ENCODE measurements at places on chromosomes 11 and 22. TPM values are rescaled to one million over a fixed set of nuclear protein-coding genes. Genes with fewer than 3 reads are reported as not detected.

CHADL gene
- total RNA-seq = 3.2 TPM

- no peaks in the 10 kb centered on the region for H3K27me3 ChIP-seq
- DNase-seq = peak; percentile 9
- H3K4me3 ChIP-seq = peak overlapping the region; percentile 32
- H3K4me1 ChIP-seq = peaks cover 3% of the 10 kb centered on the region
- no peak overlapping the region for H3K27ac ChIP-seq
- no peaks in the 10 kb centered on the region for H3K36me3 ChIP-seq
These were observed 217.4 kb downstream of the SBF2 start for GRCh38 chr11:10076458-10077141.

- no peak overlapping the region for H3K4me3 ChIP-seq
- no peak overlapping the region for H3K27ac ChIP-seq
- H3K4me1 ChIP-seq = no peaks in the 10 kb centered on the region
- H3K36me3 ChIP-seq = no peaks in the 10 kb centered on the region
- no peaks in the 10 kb centered on the region for H3K27me3 ChIP-seq
- DNase-seq = no peak
These were observed 786.7 kb downstream of the TBC1D22A start for GRCh38 chr22:47548953-47549740.

- H3K4me3 ChIP-seq = peak overlapping the region; percentile 55
- H3K27me3 ChIP-seq = no peaks in the 10 kb centered on the region
- DNase-seq = peak; percentile 67
- peaks cover 86% of the 10 kb centered on the region for H3K4me1 ChIP-seq
- peaks cover under 1% of the 10 kb centered on the region for H3K36me3 ChIP-seq
These were observed 7.9 kb downstream of the FAM118A start for GRCh38 chr22:45317551-45318167.

RAB39A gene
- 1.2 TPM for total RNA-seq

- H3K4me1 ChIP-seq = peaks cover 15% of the 10 kb centered on the region
- peaks cover 7% of the 10 kb centered on the region for H3K36me3 ChIP-seq
- no peak overlapping the region for H3K4me3 ChIP-seq
- no peak for DNase-seq
These were observed 1.8 kb upstream of the SNX19 start for GRCh38 chr11:130918081-130918480.

DNA sequence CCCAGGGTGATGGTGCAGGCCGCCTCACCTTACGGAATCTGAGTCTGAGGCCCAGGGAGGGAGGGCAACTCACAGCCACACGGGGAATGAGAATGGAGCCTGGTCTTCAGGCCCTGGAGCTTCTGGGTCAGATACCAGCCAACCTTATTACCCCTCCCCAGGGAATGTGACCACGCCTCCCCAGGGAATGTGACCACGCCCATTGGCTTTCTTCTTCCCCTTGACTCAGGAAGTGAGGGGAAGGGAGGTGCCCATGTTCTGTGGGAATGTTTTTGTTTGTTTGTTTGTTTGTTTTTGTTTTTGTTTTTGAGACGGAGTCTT lies 57.5 kb upstream of the RBFOX2 start:
- H3K4me3 ChIP-seq = no peak overlapping the region
- no peaks in the 10 kb centered on the region for H3K27me3 ChIP-seq
- no peak for DNase-seq
- H3K36me3 ChIP-seq = no peaks in the 10 kb centered on the region

DNA sequence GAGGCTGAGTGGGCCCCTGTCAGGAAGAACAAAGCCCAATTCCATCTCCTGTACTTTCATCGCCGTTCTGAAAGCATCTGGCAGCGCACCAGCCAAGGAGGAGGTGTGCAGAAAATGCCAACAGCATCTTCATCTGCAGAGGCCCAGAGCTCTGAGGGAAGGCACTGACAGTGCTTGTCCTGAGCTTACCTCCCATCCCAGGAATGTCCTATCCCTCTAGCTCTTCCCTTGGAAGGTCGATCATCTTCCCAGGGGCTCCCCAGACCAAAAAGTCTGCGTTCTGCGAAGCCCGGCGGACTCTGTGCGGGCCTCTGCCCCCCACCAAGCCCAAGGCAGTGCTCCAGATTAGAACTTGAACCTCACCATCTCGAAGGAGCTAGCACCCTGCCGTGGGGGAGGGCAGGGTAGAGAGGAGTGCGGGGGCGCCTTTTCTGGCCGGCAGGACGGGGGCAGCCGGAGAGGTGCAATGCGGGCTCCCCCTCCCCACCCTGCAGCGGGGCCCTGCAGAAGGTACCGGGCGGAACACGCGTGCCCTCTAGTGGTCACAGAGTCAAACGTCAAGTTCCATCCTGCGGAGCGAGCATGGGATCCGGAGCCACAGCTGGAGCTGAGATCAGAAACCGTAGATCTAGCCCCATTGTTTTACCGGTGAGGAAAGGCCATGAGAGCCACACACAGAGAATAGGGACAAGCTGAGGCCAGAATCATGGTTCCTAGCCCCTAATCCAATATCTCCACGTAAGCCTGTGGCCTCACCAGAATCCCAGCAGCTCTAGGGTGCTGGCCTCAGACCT lies 5.0 kb downstream of the SCN2B start:
- DNase-seq = no peak
- no peak overlapping the region for H3K4me3 ChIP-seq
- H3K36me3 ChIP-seq = no peaks in the 10 kb centered on the region

XKR3 gene
- total RNA-seq = not detected

MMP12 gene
- total RNA-seq = not detected

FOLH1 gene
- total RNA-seq = 4.7 TPM

DNA sequence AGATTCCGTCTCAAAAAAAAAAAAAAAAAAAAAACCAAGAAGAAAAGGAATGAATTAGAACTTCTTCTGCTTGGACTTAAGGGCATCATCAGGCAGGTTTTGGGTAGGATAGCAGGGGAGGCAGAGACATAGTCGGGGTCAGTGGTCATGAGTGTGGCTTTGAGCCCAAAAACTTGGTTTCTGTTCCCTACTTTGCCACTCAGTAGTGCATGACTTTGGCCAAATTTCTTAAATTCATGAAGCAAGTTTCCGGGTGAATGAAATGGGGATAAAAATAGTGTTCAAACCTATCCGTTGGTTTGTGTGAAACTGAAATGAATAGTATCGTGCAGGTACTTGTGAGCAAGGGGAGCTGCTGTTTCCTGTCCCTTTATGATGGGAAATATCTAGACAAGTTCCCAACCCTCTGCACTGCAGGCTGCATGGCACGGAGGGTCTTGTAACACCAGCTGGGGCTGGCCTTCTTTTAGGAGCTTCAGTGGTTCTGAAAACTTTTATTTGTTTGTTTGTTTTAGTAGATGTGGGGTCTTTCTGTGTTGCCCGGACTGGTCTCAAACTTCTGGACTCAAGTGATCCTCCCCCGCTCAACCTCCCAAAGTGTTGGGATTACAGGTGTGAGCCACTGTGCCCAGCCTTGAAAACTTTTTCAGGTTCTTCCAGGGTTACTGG lies 18.4 kb downstream of the NEAT1 start:
- peak overlapping the region; percentile 28 for H3K4me3 ChIP-seq
- H3K27ac ChIP-seq = peak overlapping the region; percentile 55
- no peak for DNase-seq
- no peaks in the 10 kb centered on the region for H3K27me3 ChIP-seq

SCUBE2 gene
- total RNA-seq = 1.2 TPM

SIDT2 gene
- 82.2 TPM for total RNA-seq

HNRNPUL2 gene
- total RNA-seq = 41.8 TPM

DNA sequence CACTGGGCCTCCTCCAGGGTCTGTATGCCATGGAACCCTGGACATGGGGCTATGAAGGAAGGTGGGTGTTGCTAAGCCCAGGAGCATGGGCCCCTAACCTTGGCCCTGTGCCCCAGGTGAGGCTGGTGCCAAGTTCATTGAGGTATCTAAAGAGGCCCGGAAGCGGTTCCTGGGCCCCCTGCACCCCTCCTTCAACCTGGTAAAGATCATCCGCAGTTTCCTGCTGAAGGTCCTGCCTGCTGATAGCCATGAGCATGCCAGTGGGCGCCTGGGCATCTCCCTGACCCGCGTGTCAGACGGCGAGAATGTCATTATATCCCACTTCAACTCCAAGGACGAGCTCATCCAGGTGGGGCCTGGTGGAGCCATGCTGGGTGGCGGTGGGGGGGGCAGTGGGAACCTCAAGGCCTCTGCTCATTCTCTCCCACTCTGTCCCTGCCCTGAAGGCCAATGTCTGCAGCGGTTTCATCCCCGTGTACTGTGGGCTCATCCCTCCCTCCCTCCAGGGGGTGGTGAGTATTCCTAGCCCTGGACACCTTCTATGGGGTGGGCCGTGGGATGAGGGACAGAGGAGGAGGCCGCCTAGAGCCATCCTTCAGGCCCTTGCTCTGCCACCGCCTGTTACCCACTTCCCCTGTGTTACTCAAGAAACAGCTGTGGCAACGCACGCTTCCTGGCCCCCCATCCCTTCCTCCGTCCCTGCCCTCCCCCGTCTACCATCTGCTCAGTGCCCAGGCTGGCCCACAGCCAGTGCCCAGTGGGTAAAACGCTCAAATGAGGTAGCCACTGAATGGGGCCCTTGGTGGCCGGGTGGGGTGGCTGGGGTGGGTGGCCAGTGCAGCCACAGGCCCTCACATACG lies 3.0 kb downstream of the PNPLA2 start:
- peaks cover 4% of the 10 kb centered on the region for H3K27me3 ChIP-seq
- H3K4me3 ChIP-seq = peak overlapping the region; percentile 98
- peaks cover 35% of the 10 kb centered on the region for H3K36me3 ChIP-seq
- DNase-seq = no peak
- peak overlapping the region; percentile 100 for H3K27ac ChIP-seq
- peaks cover 25% of the 10 kb centered on the region for H3K4me1 ChIP-seq

CYB5R3 gene
- 209 TPM for total RNA-seq

KDM4D gene
- total RNA-seq = 1.9 TPM

- no peaks in the 10 kb centered on the region for H3K36me3 ChIP-seq
- no peak for DNase-seq
- peaks cover 15% of the 10 kb centered on the region for H3K4me1 ChIP-seq
- H3K4me3 ChIP-seq = no peak overlapping the region
These were observed 65.2 kb upstream of the MTMR2 start for GRCh38 chr11:95989076-95989605.

MMP1 gene
- total RNA-seq = not detected

DNA sequence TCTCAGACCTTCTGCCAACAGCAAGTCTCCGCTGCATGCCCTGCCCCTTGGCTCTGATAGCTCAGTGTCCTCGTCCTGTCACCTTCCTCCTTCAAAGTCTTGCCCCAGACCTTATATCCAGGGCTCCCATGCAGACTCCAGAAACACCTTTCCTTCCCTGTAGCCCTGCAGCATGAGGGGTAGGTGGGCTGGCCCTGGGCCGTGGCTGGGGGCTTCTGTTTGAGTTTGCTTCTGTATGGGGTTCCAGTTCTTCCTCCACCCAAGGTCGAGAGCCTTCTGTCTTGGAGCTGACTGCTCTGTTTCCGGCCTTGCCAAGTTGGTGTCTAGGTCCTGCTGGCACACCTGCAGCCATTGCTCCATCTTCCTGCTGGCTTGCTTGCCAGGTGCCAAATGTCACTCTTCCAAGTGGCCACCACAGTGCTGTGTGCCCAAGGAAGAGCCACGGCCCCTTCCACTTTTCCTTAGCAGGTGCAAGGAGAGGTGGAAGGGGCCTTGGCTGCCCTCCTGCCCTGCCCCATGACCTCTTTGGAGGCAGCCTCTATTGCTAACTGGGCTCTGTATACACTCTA lies 74.8 kb upstream of the NECTIN1 start:
- H3K36me3 ChIP-seq = no peaks in the 10 kb centered on the region
- H3K27ac ChIP-seq = no peak overlapping the region
- H3K27me3 ChIP-seq = no peaks in the 10 kb centered on the region
- no peak for DNase-seq

- no peaks in the 10 kb centered on the region for H3K4me1 ChIP-seq
- H3K4me3 ChIP-seq = no peak overlapping the region
- H3K27ac ChIP-seq = no peak overlapping the region
- peaks cover 48% of the 10 kb centered on the region for H3K36me3 ChIP-seq
These were observed 2.3 kb downstream of the GPHA2 start for GRCh38 chr11:64933213-64933934.

DNA sequence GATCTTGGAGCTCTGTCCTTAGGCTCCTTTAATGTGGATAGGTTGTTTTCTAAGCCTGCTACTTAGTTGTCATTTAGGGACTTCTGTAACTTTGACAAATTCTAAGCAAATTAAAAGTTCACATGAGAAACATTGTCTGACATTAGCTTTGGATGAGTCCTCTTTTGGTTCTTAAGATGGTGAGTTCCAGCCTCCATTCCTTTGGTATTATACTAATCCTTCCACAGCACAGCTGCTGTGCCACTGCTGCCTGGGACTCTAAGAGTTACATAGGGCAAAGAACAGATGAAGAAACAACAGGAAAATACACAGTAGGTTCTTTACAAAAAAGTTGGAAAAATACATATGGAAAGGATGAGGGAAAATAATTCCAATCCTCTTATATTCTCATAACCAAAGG lies 25.3 kb upstream of the PIK3C2A start:
- no peak overlapping the region for H3K27ac ChIP-seq
- H3K4me3 ChIP-seq = no peak overlapping the region
- H3K36me3 ChIP-seq = no peaks in the 10 kb centered on the region

BCO2 gene
- 26.6 TPM for total RNA-seq

HEPN1 gene
- total RNA-seq = not detected

- H3K4me3 ChIP-seq = no peak overlapping the region
- no peak overlapping the region for H3K27ac ChIP-seq
- no peak for DNase-seq
- no peaks in the 10 kb centered on the region for H3K36me3 ChIP-seq
- no peaks in the 10 kb centered on the region for H3K4me1 ChIP-seq
These were observed 25.1 kb upstream of the ALDH3B2 start for GRCh38 chr11:67699521-67699920.

DNA sequence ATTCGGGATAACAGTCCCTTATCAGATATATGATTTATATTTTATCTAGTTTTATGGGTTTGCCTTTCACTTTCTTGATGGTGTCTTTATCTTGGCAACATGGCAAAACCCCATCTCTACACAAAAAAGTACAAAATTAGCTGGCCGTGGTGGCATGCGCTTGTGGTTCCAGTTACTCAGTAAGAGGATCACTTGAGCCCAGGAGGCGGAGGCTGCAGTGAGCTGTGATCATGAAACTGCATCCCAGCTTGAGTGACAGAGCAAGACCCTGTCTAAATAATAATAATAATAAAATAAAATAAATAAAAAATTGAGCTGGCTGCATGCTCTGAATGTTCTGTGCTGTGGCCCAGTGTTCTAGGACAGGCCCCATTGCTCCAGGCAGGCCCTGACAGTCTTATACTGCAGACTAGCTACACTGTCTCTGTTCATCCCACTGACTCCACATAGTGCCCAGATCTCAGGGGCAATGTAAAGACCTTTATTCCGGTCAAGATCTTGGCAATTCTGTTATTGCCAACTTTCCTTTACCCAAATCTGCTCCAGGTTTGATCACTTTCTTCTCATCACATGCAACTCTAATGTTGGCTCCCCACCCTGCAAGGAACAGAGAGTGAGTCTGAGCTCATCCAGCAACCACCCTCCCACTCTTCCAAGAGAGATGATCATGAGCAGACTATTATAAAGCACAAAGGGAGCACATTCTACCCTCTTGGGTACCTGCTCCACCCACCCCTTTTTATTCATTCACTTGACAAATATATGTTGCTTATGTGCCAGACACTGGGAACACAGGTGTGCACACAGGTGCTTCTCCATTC lies 8.8 kb downstream of the HSPA8 start:
- peaks cover 38% of the 10 kb centered on the region for H3K36me3 ChIP-seq
- H3K4me1 ChIP-seq = peaks cover 6% of the 10 kb centered on the region
- H3K27me3 ChIP-seq = no peaks in the 10 kb centered on the region
- DNase-seq = no peak

Measured in thoracic aorta (tissue), 2 donors.